ENCODE measurements at places on chromosomes 4 and X. TPM values are rescaled to one million over a fixed set of nuclear protein-coding genes. Genes with fewer than 3 reads are reported as not detected.
A peak's percentile ranks its signal among the peaks of the same experiment; 100 is the strongest.

DNA sequence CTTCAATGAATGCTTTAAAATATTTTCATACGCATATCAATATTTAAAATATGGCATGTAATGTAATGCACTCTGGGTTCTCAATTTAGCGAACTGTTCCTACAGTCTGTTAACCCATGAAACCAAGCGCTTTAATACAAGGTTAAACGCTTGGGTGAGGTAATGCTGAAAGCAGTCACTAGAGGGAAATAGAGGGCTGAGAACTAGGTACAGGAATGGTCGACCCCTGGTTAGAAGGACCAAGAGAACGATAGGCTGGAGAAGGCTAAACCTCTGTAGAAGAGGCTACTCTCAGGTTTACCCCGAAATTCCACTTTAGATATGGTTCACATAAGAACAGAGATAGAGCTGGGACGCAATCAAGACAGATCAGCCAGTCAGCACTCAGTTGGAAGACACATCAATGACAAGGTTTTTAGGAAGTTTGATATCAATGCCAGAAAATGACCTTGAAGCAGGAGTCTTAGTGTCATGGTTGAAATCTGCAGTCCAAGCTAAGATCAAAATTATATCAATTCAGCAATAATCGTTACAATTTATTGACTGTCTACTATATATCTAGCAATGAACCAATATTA, 26.9 kb downstream of the ARSJ start:
- H3K36me3 ChIP-seq: no peaks in the 10 kb centered on the region
- H3K27ac ChIP-seq: no peak overlapping the region
- DNase-seq: peak; percentile 16
- no peak overlapping the region for H3K4me3 ChIP-seq
- H3K4me1 ChIP-seq: no peaks in the 10 kb centered on the region
- H3K27me3 ChIP-seq: no peaks in the 10 kb centered on the region

DNA sequence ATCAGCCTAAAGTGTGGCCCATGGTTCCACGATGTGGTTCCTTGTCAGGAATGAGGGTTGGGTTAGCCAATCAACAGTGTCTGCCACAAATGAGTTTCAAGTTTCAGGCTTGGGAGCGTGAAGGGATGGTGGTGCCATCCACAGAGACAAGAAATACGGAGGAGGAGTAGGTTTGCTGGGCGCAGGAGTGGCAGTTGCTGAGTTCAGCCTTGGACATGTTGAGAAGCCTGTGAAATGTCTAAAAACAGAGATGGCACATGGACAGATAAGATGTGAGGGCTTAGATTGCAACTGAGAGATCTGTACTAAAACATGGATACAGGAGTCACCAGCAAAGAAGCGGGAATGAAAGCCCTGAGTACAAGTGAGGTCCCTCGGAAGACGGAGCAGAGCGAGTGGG, 481.0 kb downstream of the BCOR start:
- H3K27ac ChIP-seq: no peak overlapping the region
- no peaks in the 10 kb centered on the region for H3K36me3 ChIP-seq
- H3K4me3 ChIP-seq: no peak overlapping the region

GRCh38 chr4:128658214-128658631, 151.3 kb upstream of the JADE1 start:
- H3K27me3 ChIP-seq: no peaks in the 10 kb centered on the region
- peaks cover 51% of the 10 kb centered on the region for H3K4me1 ChIP-seq
- no peak overlapping the region for H3K4me3 ChIP-seq
- no peak for DNase-seq
- H3K36me3 ChIP-seq: no peaks in the 10 kb centered on the region

DNA sequence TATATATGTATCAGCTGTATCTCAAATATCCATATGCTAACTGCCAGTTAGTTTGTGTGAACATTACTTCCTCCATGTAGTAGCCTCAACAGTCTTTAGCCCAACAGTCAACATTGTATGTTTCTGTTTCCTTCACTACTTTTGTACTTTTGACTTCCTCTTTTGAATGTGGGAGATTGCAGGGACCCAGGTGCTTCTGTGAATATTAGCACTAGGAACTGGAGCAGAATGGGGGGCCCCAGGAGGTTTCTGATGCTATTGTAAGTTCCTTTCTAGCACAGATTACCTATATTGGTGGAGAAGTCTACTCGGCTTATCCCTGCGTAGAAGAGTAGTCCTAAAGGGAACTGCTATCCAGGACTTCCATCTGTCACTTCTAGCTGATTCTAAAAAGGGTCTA, 2.3 kb downstream of the PLAC8 start:
- peaks cover 5% of the 10 kb centered on the region for H3K4me1 ChIP-seq
- H3K27me3 ChIP-seq: no peaks in the 10 kb centered on the region
- no peak for DNase-seq
- no peak overlapping the region for H3K4me3 ChIP-seq
- no peak overlapping the region for H3K27ac ChIP-seq

- no peaks in the 10 kb centered on the region for H3K4me1 ChIP-seq
- H3K27me3 ChIP-seq: no peaks in the 10 kb centered on the region
- no peak overlapping the region for H3K27ac ChIP-seq
- no peak overlapping the region for H3K4me3 ChIP-seq
- no peaks in the 10 kb centered on the region for H3K36me3 ChIP-seq
- DNase-seq: no peak
Observed at GRCh38 chr4:38308728-38309311, 348.6 kb downstream of the PTTG2 start.

DNA sequence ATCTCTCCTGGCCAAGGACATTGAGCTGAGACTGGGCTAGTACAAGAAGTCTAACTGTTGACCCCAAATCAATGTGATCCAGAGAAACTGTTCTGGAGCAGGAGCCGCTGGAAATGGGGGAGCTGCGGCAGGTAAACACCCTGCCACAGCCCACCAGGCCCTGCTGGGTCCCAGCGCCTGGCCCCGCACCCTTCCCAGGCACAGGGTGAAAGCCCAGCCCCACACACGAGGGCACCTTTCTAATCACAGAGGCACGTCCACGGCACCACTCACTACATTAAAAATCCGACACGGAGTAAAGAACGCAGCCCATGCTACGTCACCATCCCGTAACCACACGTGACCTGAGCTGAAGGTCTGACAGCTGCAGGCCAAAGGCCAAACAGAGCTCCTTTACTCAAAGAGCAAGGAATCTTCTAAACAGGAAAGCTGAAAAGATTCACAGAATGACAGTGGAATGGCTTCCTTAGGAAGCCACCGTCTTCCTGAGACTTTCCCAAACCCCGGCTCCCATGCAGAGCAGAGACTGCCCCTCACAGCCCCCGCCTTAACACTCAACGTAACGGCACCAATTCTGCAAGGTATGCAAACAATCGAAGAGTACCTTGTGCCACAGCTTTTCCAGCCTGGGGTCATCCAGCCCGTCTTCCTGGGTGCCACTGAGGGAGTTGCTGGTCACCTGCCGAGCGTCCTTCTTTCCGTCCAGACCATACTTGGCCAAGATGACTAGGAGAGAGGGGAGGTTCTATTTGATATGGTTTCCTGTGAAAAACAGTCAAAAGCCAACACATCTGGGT, 12.6 kb downstream of the LRPAP1 start:
- no peaks in the 10 kb centered on the region for H3K4me1 ChIP-seq
- no peak for DNase-seq
- H3K4me3 ChIP-seq: no peak overlapping the region
- no peaks in the 10 kb centered on the region for H3K27me3 ChIP-seq

The TBC1D8B gene
- polyA plus RNA-seq: 6.1 TPM

The PNCK gene
- 19.9 TPM for polyA plus RNA-seq

Data from testis (tissue), 5 donors.